Left lobe of liver (tissue), 2 donors: ENCODE measurements at places on chromosomes 7 and 10.
A peak's percentile ranks its signal among the peaks of the same experiment; 100 is the strongest.

GRCh38 chr7:26307791-26308190 is 16.1 kb downstream of the SNX10 start:
- DNase-seq: no peak

DNA sequence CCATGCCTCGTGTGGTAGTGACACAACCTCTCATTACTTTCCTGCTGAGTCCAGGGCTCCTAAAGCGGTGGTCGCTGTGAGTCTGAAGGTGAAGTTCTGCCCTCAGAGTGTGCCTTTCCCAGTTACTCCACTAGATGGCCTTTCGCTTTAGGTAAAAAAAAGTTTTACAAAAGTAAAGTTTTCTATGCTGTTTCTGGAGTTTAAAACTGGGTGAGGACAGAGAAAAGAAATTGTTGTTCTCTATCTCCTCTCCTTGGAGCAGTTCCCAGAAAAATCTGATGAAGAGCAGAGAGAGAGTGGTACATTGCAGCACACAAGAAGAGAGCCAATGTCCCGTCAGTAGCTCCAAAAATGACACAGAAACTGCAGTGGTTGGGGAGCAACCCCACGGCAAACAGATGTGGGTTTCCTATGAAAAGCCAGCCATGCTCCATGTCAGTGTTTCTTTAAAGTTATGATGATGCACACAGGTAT is 257.1 kb downstream of the GLI3 start:
- DNase-seq: no peak

- DNase-seq: no peak
These were observed 986 bp upstream of the PPP2R2D start for GRCh38 chr10:131899695-131900349.

DNA sequence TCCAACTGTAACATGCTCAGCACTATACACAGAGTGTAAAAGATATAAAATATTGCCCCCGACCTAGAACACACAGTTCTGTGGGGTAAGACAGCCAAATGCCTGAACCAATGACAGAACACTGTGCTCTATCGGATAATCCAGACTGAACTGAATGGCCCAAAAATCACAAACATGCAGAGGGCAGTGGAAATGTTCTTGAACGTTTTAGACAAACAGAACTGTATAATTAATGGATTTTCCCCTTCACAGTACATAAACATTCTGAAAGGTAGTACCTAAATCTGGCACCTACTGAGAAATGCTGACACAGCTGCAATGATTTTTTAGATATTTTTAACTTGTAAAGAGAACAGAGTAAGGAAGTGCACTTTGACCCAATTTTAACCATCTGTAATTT is 33.4 kb downstream of the PARD3 start:
- DNase-seq: no peak

DNA sequence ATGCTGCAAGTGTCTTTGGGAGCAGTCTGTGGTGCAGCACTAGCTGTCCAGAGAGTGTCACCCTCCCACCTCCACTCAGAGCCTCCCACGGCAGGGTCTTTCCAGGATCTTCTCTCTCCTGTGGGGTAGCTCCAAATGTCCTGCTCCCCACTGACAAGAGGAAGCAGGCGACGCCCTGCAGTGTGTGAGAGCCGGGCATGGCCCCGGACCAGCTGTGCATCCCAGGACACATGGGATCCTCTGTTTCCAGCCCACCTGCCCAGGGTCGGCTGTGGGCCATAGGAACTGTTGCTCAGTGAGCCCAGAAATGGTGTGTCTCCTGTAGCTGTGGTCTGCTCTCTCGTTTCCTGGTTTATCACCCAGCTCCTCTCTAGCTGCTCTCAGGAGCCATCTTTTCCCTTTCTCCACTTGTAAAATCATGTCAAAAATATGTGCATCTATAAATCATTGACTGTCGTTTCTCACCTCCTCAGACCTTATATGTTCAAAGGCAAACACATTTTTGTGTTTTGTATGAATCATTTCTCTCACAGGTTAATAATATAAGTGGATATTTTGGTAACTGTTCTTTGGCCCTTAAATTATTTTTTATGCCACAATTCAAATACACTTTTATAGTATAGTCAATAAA is 74.9 kb downstream of the VWC2 start:
- DNase-seq: no peak

GRCh38 chr7:38907066-38907465 is 1.9 kb downstream of the VPS41 start:
- no peak for DNase-seq

DNA sequence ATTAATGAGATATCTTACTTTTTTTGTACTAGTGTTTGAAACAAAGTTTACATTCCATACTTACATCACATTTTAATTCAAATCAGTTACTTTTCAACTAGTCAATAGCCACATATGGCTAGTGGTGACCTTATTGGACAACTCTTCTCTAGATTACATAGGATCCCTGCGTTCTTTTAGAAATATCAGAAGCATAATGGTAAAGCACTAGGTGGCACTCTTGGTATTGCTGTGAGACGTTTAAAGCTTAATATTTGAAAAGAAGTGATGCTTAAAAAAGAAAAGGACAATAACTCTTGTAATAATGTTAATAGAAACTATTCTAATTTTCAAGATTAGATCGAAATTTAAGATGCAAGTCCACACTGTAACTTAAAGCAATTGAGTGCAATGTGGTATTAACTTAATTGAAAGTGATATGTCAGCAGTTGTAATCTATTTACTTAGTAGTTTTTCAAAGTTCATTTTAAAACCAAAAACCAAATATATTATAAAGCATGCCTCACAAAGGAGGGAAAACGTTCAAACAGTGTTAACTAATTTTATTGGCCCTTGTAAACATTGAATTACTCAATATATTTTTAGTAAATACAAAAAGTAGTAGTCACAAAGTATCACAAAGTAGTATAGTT is 339.1 kb downstream of the ATRNL1 start:
- no peak for DNase-seq

DNA sequence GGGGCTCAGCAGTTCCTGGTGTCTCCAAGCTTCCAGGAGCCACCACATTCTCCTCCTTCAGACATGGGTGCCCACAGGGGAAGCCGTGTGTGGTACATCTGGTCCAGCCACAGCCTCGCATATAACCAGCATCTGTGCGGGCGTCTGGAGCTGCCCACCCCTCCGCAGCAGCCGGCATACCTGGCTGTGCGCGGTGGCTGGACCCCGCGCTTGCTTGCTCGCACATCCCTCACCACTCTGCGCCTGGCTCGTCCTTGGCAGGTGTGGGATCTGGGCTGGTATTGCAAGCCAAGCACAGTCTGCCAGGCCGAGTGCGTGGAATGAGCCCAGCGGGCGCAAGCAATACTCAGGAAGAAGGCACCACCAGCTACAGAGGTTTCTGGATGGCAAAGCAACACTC is 117.7 kb upstream of the MBL2 start:
- no peak for DNase-seq

- DNase-seq: peak; percentile 98
These were observed at the start of gene IPMK for GRCh38 chr10:58267713-58268453. IPMK (minus strand) TSS chr10:58267894; CDS start chr10:58267611, 283 bp downstream.

- DNase-seq: no peak
These were observed 13.8 kb downstream of the UBE2D1 start for GRCh38 chr10:58348571-58349033.

GRCh38 chr7:128264477-128264876 is 23.4 kb downstream of the LEP start:
- no peak for DNase-seq

DNA sequence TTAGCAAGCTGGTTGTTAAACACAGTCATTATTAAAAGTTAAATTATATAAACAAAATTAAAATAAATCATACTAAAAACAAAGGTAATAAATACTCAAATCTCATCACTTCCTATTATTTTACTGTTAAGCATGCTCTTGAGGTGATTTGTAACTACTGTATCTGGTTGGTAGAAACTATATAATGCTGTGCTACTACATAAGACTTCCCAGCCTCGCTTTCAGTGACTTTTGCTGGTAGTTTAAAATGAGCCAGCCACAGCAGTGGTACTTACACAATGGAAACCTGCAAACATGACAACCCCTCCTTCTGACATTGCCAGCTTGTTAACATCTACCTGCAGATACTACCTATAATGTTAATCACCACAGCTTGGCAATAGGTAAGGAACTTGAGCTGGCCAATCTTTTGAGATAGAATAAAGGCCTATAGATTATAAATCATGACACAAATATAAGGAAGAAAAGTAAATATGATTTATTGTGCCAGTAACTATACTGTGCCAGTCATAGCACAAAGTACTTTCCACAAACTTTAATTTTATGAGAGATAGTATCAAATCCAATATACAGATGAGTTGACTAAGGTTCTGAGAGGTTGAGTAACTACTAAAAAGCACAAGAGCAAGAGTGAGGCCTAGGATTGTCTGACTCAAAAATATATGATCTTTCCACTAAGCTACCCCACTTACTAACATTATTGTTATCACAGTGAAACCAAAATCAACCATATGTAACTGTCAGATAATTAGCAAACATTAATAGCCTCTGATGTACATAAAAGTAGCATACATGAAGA is 181.1 kb upstream of the ASAH2 start:
- no peak for DNase-seq

- DNase-seq: no peak
These were observed 65.1 kb downstream of the CAMK1D start for GRCh38 chr10:12414278-12414989.
